ENCODE measurements at places on chromosomes 13 and 19.

- DNase-seq, result no peak
These were observed 78.8 kb downstream of the MAP4K1 start for GRCh38 chr19:38538793-38539528.

- no peak for DNase-seq
These were observed 59.6 kb downstream of the PDS5B start for GRCh38 chr13:32645854-32646253.

GRCh38 chr19:32458500-32459123 is 53.0 kb downstream of the DPY19L3 start:
- DNase-seq, result no peak

- no peak for DNase-seq
These were observed 4.1 kb upstream of the UBE2L5 start for GRCh38 chr13:30418075-30418716.

- DNase-seq, result no peak
These were observed 810 bp upstream of the NFKBID start for GRCh38 chr19:35901055-35901644.

- no peak for DNase-seq
These were observed 11.9 kb downstream of the SACS start for GRCh38 chr13:23421596-23421995.

DNA sequence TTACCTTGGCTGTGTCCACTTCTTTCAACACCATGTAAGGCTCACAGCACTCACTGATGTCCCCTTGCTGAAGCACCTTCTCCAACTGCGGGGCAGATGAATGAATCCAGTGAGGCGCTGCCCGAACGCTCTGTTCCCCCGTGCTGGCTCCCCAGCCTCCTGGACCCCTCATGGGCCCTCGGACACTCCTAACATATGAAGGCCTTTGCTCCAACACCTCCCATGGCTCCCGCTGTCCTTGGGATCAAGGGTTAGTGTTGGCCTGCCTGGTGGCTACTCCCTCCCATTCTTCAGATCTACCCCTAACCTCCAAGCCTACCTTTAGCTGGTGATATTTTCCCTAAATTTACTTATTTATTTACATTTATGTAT is 4.4 kb downstream of the ANGPTL8 start:
- DNase-seq, result no peak

DNA sequence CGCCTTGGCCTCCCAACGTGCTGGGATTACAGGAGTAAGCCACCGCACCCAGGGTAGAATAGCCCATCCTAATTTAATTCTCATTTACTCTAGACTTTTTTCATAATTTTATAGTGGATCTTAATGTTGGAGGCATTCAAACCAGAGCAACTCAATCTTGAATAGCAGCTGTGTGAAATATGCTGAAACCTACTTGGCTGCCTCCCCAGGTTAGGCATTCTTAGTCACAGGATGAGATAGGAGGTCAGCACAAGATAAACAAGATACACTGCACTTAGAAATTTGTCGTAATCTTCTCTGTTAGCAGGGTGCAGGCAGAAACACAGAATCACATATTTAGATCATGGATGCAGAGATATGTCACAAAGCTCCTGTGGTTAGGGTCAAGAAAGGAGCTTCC is 2.7 kb upstream of the ZNF43 start:
- DNase-seq, result no peak

GRCh38 chr13:24012648-24013047 is 115.3 kb upstream of the C1QTNF9B start:
- DNase-seq, result no peak

DNA sequence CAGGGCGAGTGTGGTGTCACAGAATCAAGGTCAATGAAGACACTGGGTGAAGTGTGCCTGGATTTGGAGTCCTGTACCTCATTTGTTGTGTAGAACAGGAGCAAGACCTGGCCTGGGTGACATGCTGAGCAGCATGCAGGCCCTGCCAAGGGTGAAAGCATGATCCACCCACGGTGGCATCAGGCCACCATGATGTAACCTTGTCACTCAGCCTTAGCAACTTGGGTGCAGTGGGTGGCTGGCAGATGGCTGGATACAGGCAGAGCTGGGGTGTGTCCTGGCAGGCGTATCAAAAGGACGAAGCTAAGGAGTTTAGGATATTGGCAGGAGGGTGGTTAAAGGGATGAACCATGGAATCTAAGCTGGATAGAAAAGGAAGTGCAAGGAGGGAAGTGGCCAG is 10.3 kb downstream of the THSD1 start:
- no peak for DNase-seq

DNA sequence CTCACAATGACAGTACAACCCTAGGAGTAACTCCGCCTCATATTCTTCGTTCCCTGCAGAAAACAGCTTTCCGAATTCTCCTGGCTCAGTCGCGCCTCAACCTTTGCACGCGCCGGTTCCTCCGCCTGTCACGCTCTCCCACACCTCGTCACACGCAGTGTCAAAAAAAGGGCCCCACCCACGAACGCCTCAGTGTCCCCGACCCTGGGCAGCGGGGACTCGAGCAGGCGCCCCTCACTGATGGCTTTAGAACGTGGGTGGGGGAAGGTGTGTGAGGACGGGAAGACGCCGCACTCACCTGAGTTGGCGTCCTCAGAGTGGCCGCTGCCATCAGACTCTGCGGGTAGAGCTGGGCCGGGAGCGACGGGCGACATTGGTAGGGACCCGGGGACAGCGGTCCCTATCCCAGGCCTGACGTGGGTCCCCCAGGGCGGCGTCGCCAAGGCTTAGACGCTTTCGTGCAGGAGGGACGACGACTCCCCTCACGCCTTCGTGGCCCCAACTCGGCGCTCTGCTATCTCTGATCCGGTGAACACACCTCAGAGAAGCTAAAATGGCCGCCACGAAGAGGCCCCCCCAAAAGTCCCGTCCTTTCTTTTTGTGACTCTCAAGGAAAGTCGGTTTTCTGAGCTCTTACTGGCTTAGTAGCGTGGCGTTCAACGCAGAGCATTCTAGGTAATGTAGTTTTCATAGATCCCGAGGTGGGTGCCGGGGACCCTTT is at the start of gene ZNF154:
Gene ZNF154, minus strand, starts transcription at position 564 of the 721 bp plus-strand sequence. Its CDS starts 233 bp downstream, at position 331.
- no peak for DNase-seq

DNA sequence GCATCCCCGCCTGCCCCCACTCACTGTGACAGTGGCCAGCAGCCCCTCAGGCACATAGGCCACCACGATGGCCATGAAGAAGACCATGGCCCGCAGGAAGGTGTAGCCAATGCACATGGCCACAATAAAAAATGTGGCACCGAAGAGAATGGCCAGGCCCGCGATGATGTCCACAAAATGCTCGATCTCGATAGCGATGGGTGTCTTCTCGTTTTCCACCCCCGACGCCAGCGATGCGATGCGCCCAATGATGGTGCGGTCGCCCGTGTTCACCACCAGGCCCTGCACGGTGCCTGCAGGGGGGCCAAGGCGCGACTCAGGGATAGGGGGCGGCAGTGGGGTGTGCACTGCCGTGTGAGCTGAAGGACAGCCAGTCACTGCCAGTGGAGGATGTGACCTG is 3.7 kb downstream of the ATP4A start:
- DNase-seq, result no peak

DNA sequence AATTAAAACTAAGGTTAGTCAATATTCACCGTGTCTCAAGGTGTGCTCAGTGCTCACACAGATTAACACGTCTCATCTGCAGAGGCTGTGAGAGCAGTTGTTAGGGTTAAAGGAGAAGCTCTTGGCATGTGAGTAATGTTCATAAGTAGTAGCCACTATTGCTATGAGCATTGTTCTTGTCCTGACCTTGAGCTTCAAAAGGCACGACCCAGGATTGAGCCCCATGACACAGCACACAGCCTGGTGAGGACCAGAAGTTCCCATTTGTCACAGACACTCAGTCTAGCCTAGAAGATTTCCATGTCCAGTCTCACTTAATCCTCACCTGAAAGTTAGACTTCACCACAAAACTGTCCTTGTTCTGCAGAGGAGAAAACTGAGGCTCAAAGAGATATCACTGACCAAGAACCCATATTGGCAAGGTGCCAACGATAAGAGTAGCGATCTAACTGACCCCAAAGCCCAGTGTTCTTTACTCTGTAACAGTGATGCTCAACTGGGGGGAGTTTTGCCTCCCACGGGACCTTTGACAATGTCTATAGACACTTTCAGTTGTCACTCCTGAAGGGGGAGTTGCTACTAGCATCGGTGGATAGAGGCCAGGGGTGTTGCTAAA is 26.0 kb downstream of the FPR3 start:
- DNase-seq, result no peak

DNA sequence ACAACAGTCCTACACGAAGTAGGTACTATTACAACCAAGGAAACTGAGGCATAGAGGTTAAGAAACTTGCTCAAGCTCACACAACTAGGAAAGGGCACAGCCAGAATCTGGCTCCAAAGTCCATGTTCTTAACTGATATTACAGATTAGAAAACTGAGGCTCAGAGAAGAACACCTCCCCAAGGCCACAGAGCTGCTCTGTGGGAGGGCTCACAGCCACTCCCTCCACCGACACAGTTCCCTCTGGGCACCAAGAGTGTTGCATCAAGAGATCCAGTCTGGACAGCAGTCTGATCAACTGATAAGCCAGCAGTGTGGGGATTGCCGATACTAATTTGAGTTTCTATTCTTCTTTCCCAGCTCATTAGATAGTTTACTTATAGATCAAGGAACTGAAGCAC is 29.5 kb downstream of the SLC15A1 start:
- no peak for DNase-seq

DNA sequence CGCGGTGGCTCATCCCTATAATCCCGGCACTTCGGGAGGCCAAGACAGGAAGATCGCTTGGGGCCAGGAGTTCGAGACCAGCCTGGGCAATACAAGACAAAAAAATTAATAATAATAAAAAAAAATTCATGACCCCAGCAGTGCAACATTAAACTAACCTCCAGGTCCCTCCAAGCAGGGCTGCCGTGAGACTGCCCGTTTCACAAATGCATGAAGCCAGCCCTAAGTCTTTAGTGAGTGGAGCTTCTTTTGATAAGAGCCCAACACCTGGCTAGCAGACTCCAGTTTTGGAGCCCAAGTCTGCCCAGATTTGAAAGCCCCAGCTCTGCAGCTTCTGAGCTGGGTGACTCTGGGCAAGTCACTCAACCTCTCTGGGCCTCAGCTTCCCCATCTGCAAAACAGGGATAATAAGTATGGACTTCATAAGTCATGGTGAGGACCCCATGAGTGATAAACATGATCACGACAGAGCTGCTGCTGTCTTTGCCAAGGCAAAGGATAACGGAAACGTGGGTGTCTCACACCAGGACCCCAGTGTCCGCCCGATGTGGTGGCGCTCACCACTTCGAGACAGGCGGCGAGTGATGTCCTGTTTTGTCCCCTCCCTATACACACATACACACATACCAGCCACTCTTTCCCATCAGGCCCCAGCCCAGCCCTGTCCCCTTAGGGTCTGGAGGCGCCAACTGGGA is 38.4 kb upstream of the NANOS3 start:
- no peak for DNase-seq

DNA sequence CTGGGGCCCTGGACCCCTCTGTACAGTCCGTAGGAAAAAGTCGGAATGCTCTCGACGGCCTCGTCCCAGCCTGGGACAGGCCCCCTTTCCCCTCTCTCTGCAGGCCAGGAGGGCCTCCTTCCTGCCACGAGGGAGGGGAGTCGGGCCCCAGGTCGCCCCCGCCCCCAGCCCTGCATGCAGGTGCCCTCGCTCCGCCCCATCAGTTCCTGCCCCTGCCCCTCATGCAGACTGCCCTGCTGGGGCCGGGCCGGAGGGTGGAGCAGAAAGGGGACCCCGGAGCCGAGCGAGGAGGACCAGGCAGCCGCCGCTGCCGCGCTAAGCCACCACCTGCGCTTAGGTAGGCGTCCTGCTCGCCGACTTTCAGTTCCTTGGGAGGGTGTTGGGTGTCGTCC is 7.3 kb downstream of the LYL1 start:
- DNase-seq, result no peak

DNA sequence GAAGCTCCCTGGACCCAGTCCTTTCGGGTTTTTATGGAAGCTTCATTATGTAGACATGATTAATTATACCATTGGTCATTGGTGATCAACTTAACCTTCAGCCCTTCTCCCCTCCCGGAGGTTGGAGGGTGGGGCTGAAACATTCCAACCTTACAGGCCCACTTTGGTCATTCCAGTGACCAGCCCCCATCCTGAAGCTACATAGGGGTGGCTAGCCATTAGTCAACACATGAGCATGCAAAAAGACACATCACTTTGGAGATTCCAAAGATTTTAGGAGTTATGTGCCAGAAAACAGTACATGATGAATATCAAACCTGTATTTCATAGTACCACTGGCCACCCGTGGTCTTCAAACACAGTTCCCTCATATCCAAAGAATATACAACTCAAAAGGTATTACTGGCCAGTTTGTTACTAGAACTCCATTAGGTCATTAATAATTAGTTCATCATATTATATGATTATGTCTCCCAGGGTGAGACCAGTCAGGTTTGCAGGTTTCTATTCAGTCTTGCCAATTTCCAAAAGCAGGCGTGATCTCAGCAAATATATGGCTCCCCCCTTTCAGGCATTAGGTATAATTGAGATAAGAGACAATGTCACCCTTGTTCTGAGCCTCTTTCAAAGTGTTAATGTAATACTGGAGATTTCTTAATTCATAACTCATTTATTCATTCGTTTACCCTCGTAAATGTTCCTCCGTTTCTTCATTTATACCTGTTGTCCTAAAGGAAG is 11.1 kb downstream of the PPP5C start:
- no peak for DNase-seq

DNA sequence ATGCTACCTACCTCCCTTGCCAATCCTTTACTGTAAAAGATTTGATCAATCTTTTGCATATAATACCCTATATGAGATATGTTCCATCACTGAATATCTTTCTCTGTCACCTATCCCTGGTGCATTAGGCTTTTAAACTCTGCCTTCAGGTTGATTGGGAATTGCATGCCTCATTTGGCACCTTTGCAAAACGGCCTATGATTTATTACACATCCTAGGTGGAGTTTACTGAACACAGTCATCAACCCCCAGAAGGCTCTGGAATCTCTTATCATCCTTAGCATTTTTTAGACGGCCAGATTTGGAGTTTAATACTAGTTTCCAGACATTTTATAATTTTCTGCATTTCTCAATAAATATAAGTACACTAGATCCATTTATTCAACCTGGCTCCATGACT is 448.4 kb upstream of the SLC10A2 start:
- DNase-seq, result no peak

DNA sequence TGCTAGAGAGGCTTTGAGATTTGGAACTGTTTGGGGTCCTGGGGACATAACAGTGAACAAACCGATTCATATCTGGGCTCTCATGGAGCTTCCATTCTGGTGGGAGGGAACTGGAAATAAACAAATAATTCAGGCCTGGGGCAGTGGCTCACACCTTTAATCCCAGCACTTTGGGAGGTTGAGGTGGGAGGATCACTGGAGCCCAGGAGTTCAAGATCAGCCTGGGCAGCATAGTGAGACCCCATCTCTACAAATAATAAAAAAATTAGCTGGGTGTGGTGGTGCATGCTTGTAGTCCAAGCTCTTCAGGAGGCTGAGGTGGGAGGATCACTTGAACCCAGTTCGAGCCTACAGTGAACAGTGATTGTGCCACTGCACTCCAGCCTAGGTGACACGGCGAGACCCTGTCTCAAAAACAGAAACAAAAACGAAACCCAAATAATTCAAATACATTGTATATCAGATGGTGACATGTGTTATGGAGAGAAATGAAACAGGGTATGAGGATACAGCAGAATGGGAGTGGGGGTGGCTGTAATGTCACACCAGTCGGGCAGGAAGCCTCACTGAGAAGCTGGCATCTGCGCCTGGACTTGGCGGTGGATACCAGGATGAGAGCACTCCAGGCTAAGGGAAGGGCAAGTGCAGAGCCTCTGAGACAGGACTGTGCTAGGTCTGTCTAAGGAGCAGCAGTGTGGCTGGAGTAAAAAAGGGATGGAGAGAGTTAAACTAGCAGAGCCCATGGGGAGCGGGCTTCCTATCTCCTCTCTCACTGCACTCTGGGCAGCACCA is 131.1 kb upstream of the ZNF536 start:
- no peak for DNase-seq

GRCh38 chr13:39682788-39683187 is 27.3 kb downstream of the COG6 start:
- no peak for DNase-seq
